ENCODE measurements at places on chromosomes 3 and 15. TPM values are rescaled to one million over a fixed set of nuclear protein-coding genes. Genes with fewer than 3 reads are reported as not detected.

TRIM71 gene
- 3.8 TPM for total RNA-seq

GRM2 gene
- 17.5 TPM for total RNA-seq

GPR171 gene
- total RNA-seq: not detected

GCSAM gene
- total RNA-seq: not detected

GPR160 gene
- 2.2 TPM for total RNA-seq

AADAC gene
- not detected for total RNA-seq

All from parietal lobe (tissue), 2 donors.